ENCODE measurements at places on chromosomes 2 and 18.
A peak's percentile ranks its signal among the peaks of the same experiment; 100 is the strongest.

GRCh38 chr2:178193823-178194599 is at the start of gene OSBPL6:
TSS of gene OSBPL6 (plus strand) at chr2:178194512. CDS start at chr2:178306185, 111,673 bp downstream.
- peak; percentile 81 for DNase-seq

- peak; percentile 11 for DNase-seq
Observed at GRCh38 chr2:8461341-8461740, 220.5 kb upstream of the ID2 start.

- no peak for DNase-seq
Observed at GRCh38 chr18:21398121-21398520, 156.1 kb downstream of the GREB1L start.

GRCh38 chr2:11955884-11956291 is 209.5 kb downstream of the LPIN1 start:
- no peak for DNase-seq

DNA sequence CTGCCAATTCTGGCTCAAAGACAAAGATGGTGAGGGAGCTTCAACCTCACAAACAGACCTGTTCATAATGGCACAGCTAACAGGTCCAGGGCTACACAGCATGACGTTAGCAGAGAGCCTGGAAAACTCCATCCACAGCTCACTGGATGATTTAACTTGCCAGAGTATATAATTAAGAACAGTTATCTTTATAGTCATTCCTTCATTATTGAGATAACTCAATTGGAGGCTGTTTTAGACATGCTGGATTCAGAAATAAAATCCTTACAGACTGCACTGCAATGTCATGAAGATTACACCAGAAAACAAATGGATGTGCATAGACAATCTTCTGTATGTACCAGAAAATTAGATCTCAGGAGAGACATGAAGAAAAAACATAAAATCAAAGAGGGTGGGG is 55.1 kb upstream of the LYPD1 start:
- DNase-seq, result no peak
